Upper lobe of left lung (tissue), 6 donors: ENCODE measurements at places on chromosomes 1 and 21.

- no peak for DNase-seq
Observed at GRCh38 chr21:36698385-36698980, 432 bp upstream of the SIM2 start.

GRCh38 chr21:37341254-37341960 lies 25.2 kb upstream of the DYRK1A start:
- DNase-seq: no peak

GRCh38 chr1:95532335-95532734 lies 298.3 kb downstream of the RWDD3 start:
- DNase-seq: no peak

DNA sequence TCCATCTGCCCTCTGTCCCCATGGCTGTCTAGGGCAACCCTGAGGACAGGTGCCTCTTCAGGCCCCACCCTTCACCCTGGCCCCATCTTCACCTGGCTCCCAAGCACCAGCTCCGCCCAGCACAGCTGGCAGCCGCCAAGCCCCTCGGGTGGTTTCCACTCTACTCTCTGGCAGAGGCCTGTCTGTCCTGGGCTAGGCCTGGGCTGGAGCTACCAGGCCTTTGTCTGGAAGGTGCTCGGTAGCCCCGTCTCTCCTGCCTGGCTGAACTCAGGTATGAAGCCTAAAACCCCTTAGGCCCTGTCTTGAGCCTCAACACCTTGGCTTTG lies 17.4 kb downstream of the SDC3 start:
- no peak for DNase-seq

DNA sequence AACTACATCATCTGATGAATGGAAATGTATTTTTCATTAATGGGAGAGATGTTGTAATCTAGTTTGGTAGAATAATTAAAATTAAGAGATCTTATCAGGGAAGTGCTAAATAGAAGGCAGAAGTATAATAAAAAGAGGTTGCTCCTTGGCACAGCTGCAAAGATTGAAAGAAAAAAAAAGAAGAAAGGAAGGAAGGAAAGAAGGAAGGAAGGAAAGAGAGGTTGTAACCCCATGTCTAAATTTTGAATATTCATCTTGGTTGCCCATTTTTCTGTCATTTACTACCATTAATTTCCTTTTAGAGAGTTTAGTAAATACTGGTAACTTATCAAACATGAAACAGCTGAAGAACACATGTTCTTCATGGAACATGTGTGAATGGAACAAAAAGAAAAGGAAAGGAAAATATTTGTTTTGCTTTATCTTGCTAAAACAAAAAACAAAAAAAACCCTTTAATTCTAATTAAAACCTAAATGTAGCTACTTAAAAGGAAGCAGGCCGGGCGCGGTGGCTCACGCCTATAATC lies 10.5 kb upstream of the MDM4 start:
- DNase-seq: no peak
